ENCODE measurements at places on chromosomes 6 and 20.

- DNase-seq: no peak
These were observed 4.9 kb downstream of the CENPQ start for GRCh38 chr6:49468042-49468441.

DNA sequence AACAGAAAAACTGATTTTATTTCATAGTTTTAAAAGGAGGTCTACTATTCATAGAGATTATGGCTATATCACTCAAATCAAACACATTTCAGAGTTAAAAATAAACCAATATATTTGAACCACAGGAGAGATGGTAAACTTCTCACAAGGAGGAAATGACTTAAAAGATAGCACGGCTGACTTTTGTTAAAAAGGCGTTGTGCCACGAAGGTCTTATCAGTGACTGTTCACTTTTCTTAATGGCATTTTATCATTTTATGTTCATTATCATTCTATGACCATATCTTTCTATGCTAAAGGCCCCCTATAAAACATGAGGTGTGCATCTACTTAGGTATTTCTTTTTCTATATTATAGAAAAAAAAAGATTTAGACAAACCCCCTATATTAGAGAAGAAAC lies 19.6 kb downstream of the ELOVL4 start:
- no peak for DNase-seq

DNA sequence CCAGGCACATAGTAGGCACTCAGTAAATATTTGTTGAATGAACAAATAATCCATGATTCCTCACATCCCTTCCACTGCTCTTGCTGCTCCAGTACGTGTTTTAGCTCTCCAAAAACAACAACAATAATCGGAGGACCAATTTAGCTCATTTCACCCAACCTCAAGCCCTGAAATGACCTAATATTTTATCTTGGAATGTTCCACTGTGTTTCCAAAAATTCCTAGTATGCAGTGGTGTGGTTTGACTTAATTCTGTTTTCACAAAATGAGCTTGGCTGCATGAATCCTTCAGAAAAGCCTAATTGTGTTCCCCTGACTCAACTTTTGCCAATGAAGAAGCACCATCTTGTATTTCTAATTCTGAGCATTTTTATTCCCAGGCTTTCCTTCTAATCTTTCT lies 168.0 kb upstream of the PHACTR1 start:
- DNase-seq: peak; percentile 59

DNA sequence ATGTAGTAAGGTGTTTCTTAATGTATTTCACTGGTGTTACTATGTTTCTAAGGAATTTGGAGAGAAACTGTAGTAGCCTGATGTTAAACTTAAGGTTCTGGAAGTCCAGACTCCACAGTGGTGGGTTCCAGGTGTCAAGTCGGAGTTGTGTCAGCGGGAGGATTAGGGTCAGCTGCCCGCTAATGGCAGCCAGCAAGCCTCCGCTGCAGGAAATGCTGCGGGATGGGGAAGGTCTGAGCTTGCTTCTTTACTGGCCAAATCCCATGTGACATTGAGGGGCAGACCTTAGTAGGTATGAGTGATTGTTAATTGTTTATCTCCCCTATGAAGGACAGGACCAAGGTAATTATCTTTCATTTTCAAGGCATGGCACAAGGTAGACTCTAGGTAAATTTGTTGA lies 3.7 kb upstream of the ARID1B start:
- no peak for DNase-seq

DNA sequence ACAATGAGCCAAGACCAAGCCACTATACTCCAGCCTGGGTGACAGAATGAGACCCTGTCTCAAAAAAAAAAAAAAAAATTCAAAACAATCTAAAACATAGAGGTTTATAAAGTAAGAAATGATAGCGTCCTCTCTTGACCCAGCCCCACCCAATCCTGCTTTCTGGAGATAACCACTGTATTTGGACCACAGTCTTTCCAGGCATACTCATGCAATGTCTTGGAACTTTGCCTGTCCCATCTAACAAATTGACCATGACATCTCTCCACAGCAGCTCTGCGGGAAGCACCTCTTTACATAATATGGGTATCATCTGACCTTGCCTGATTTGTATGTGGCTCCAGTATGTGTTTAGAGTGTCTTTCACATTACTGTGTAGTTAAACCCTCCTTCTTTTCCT lies 9.1 kb upstream of the SHLD1 start:
- peak; percentile 76 for DNase-seq

- DNase-seq: no peak
These were observed 70.7 kb upstream of the TAB2 start for GRCh38 chr6:149246691-149247384.

GRCh38 chr6:21935561-21936028 lies 342.0 kb downstream of the SOX4 start:
- peak; percentile 69 for DNase-seq

DNA sequence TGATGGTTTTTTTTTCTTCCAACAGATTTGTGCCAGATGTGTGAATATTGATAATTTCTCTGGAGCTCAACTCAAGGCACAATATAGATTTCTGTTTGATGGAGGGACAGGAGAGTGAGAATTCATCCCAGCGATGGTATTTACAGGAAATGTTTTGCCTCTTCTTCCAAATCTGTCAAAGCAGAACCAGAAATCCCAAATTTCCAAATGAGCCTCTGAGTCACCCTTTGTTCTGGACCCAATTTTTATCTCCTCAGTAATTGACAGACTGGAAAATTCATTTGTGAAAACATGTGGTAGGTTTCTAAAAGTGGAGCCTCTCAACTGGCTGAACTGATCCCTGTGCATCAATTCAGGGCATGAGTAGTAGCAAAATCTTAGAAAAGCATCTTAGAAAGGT lies 223.2 kb upstream of the TSHZ2 start:
- no peak for DNase-seq

- DNase-seq: no peak
These were observed 25.5 kb downstream of the C20orf173 start for GRCh38 chr20:35503841-35504561.

DNA sequence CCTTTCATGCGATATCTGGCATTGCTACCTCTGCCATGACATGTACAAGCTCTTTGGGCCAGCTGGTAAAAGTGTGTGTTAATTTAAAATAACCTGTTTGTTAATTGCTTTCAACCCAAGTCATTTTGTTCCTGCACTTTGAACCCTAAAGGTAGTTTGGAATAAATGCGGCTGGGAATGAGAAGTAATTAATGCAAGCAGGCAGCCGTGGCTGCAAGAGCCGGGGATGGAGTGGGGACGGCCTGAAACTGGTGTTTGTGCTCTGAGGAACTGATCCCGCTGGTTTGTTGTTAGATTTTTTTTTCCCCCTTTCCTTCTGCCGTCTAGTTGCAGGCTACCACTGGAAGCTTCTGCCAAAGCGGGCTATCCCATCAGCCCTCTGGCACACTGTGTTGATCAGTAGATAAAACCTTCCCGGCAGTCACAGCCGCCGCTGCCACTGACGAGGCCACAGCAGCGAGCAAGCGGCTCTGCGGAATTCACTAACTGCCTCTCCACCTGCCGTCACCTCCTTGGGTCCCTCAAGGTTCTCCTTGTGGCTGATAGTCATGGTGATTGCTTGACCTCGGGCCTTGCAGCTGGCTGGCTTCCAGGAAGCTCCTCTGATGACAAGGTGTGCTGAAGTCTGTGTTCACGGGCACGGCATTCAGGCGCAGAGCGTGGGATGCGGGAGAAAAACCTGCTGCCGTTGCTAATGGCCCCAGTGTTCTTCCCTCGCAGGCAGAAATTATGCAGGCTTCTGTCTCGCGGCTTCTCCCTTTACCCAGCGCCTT lies 315.9 kb downstream of the TFAP2A start:
- no peak for DNase-seq

- DNase-seq: peak; percentile 23
These were observed 523 bp downstream of the TMEM30A start for GRCh38 chr6:75283907-75284631.

DNA sequence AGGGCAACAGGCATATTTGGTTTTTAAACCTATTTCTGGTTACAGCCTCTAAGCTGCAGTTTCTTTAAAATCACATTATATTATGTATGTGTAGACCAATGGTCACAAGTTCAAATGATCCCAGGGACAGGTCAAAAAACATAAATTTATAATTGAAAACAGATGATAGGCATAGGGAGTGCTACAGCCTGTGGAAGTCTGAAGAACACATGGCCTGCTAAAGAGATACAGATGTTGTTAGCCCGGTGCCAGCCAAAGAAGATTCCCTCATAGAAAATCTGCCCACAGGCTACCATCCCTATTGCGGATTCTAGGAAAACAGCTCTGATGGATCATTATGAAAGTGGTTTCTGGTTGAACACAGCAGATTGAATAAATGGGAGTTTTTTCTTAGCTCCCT lies 65.3 kb downstream of the NRSN1 start:
- no peak for DNase-seq

GRCh38 chr6:152300517-152300916 lies 336.6 kb downstream of the SYNE1 start:
- no peak for DNase-seq

- no peak for DNase-seq
These were observed 10.0 kb downstream of the HINT3 start for GRCh38 chr6:125966569-125966968.

DNA sequence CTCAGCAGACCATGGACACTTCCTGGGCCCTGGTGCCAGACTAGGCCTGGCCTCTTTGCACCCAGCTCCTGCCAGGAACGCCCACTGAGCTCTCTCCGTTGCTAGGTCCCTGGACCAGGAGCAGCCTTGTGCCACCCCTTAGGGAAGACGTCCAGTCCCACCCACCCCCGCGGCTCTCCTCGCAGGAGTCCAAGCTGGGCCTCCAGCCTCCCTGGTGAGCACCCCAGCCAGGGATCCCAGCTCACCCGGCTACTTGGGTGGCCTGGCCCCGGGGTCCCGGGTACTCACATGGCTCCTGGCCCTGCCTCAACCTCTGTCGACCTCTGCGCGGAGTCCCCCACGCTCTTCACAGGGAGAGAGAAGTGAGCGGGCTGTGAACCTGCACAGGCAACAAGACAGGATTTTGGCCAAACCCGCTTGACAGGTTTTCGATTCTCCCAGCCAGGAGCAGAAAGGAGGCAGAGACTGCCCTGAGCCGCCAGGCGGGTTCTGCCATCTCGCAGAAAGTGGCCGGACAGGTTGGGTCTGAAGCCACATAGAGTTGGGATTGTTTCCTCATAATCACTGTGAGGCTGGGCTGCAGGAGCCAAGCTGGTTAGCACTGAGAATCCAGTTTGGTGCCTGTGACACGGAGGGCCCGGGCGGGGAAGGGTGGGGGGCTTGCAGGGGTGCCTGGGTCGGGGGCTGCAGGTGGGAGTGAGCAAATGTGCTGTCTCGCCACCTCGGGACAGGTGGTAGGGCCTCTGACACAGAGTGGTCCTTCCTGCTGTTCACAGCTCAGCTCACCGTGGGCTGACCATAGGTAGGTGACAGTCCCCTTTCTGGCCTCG lies at the start of gene RBBP8NL:
TSS of gene RBBP8NL (minus strand) at position 368 of the 830 bp plus-strand sequence. CDS start 7,892 bp downstream, outside the sequence.
- no peak for DNase-seq

DNA sequence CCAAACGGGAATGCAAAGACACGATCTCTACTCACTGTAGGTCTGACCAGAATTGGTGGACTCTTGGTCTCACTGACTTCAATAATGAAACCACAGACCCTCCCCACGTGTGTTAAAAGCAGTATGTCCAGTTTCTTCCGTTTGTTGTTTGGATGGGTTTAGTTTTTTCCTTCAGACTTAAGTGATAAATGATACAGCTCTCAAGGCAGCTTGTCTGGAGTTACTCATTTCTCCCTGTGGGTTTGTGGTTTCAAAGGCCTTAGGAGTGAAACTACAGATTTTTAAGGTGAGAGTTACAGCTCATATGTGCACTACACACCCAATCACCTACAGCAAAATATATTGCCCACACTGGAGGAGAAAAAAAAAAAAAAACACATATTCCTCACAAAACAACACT lies 86.7 kb upstream of the STMND1 start:
- DNase-seq: peak; percentile 89

DNA sequence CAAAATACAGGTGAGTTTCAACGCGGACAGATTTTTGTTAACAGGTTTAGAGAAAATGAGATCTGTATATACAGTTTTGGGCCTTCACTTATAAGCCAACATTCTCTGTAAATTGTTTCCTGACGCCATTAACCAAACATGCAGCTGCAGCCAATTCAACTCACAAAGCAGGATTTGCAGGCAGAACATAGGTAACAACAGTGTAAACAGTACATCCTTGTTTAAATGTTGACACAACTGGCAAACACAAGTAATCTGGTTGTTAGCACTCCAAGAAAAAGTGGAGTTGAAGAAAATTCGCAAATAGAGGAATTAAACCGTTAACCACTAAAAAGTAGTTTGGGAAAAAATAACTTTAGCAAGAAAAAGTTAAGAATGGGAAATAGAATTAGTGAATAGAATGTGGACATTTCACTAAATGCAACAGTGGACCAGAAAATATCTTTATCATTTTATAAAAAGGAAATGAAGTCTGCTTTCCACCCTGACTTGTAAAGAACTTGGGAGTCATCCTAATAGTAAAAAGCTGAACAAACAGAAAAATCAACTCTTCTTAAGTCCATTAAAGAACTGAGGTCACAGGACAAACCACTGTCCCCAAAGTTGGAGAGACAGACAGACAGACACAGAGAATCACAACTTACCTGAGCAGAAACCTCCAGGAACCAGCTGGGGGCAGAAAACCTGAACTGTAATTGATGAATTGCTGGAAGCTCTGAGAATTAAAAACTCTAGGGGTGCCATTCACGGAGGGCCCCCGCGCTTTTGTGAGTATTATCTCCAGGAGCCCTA lies 10.1 kb downstream of the SMIM28 start:
- no peak for DNase-seq

DNA sequence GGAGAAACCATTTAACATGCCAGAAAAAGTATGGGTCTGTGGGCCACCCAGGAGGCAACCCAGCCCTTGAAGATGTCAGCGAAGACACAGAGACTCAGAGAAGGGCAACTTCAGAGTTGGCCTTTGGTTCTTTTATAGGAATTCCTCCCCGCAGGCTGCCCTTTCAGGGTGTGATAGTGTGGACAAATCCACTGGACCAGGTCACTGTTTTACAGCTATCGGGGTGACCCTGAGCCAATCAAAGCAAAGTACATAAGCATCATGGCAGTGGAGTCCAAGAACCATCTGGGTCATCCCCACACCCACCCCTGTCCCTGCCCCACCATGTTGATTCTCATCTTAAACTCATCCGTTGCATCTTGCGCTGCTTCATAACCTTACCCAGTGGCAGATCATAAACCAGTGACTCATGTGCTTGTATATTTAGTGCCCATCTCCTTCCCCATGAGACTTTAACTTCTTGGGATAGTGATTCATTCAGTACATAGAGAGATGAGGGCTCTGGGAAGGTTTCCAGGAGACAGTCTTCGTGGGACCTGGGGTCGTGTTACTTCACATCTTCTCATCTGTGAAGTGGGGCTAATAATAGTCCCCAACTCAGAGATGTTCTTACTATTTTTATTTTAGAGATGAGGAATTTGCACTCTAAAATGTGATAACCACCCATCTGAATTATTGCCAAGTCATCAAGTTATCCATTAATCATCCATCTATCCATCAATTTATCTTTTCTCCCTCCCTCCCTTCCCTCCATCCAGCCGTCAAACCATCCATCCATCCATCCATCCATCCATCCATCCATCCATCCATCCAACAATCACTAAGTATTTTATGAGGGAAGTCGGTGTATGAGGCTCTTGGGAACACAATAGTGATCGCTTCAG lies 51.0 kb downstream of the EDN3 start:
- DNase-seq: no peak

GRCh38 chr20:47353692-47354463 lies 2.6 kb downstream of the ZMYND8 start:
- no peak for DNase-seq

- DNase-seq: no peak
These were observed 396.0 kb downstream of the SYNE1 start for GRCh38 chr6:152241013-152241766.
